ENCODE measurements at places on chromosomes 2 and 18.
A peak's percentile ranks its signal among the peaks of the same experiment; 100 is the strongest.

GRCh38 chr2:46780411-46780800 lies 135.2 kb downstream of the MCFD2 start:
- DNase-seq, result no peak

- no peak for DNase-seq
Measured at GRCh38 chr2:9112079-9112721, 94.4 kb upstream of the ASAP2 start.

GRCh38 chr2:67922080-67922785 lies 140.6 kb downstream of the C1D start:
- no peak for DNase-seq

- DNase-seq, result peak; percentile 11
Measured at GRCh38 chr2:55231546-55232083, 478 bp downstream of the CLHC1 start.

GRCh38 chr18:5961097-5961827 lies 65.9 kb upstream of the TMEM200C start:
- no peak for DNase-seq

DNA sequence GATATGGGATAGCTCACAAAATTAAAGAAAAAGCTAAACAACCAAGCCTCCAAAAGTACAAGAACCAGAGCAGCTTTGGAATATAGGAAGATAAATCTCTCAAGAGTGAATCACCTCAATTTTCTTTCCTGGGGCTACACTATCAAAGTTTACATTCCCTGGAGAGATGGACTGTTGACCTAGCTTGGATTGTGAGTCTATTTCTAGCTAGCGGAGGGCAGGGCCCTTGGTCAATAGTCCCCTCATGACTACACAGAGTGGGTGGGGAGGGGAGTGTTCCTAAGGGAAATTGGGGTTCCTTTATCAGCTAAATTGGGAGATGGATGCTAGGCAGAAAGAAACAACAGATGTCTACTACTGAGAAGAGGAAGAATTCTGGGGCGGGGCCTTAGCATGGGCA lies 29.9 kb upstream of the EIF2AK3 start:
- no peak for DNase-seq

GRCh38 chr2:186623084-186623483 lies 33.2 kb downstream of the ITGAV start:
- DNase-seq, result no peak
